Stimulated activated CD8-positive, alpha-beta memory T cell treated with anti-CD3 and anti-CD28 coated beads, Interleukin-15, amount 100 ng/mL, for 4 hours (primary cell): ENCODE measurements at places on chromosomes 5 and 9.

- DNase-seq, result peak; percentile 24
Measured at GRCh38 chr9:114989600-114990410, 59.4 kb upstream of the TNFSF8 start.

GRCh38 chr9:121944711-121945191 lies 148.4 kb downstream of the TTLL11 start:
- no peak for DNase-seq

- no peak for DNase-seq
Measured at GRCh38 chr9:137491735-137492432, 32.8 kb upstream of the NSMF start.

DNA sequence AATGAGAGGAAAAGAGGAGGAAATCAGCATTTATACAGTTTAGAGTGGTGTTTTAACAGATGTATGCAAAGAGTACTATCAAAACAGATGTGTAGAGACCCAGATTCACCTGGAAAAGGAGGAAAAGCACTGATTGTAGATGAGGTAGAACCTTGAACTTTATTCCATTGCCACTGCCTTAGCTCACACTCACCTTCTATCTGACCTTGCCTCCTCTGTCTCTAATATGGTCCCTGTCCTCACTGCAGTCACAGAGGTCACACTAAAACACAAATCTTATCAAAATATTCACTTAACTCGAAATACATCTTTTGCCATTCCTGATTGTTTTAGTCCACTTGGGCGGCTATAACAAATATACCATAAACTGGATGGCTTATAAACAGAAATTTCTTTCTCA lies 7.0 kb downstream of the GIN1 start:
- DNase-seq, result no peak

DNA sequence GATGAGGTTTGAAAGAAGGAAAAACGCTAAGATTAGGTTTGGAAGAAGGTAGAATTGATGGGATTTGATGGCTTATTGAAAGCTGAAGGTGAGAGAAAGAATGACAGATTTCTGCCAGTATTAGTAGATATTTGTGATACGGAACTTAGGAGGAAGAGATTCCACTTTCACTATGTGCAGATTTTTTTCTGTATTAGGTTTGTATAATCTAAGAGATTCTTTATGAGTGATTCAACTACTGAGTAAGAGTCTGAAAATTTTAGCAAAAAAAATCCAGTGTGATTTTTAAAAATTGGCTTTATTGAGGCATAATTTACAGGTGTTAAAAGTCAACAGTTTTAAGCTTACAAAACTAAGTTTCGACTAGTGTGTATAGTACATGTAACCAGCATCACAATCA lies 54.1 kb downstream of the AP3S1 start:
- DNase-seq, result no peak

GRCh38 chr5:3842591-3842990 lies 247.0 kb downstream of the IRX1 start:
- no peak for DNase-seq

DNA sequence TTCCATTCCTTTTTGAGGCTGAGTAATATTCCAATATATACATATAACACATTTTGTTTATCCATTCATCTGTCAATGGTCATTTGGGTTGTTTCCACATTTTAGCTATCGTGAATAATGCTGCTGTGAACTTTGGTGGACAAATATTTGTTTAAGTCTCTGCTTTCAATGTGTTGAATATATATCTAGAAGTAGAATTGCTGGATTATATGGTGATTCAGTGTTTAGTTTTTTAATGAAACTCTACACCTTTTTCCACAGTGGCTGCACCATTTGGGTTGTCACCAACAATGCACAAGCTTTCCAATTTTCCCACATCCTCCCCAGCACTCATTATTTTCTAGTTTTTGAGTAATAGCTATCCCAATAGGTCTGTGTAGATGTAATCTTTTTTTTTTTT lies 69.5 kb downstream of the ACTBL2 start:
- DNase-seq, result no peak

GRCh38 chr5:2698581-2698980 lies 52.9 kb downstream of the IRX2 start:
- no peak for DNase-seq

DNA sequence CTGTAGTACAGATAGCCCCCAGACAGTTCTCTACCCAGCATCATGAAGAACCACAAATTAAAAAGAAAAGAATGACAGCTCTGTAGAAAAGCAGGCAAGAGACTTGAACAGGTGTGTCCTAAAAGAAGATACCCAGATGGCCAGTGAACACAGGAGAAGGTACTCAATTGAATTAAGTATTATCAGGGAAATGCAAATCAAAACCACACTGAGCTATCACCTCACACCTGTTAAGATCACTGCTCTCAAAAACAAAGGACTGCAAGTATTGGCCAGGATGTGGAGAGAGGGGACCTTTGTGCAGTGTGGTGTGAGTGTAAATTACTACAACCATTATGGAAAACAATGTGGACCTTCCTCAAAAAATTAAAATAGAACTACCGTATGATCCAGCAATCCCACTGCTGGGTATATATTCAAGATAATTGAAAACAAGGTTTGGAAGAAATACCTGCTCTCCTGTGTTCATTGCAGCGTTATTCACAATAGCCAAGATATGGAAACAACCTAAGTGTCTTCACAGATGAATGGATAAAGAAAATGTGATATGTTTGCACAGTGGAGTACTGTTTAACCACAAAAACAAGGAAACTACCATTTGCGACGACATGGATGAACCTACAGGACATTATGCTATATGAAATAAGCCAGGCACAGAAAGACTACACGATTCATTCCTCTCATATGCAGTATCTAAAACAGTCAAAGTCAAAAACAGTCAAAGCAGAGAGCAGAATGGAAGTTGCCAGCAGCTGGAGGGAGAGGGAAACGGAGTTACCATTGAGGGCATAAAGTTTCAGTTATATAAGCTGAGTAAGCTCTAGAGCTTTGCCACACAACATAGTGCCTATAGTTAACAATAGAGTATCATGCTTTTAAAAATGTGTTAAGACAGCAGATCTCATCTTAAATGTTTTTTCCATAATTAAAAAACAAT lies 102.6 kb downstream of the WNK2 start:
- no peak for DNase-seq

DNA sequence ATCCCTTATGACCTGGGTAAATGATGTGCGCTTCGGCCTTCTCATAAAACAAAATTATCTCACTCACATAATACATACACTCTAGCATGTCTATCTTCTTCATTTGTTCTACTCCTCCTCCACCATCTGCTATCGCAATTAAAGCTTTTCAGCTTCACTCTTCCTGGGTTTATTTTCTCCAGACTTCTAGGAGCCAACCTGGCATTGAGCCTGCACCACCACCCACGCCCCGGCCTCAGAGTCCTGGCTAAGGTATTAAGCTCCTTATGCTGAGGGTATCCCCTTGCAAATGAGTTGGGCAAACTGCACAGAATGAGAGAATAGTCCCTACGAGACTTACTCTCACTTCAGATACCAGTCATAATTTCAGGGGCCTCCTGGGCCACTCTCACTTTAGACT lies 236.1 kb upstream of the CDH12 start:
- DNase-seq, result no peak

- DNase-seq, result no peak
Measured at GRCh38 chr9:105930011-105930627, 235.8 kb downstream of the TMEM38B start.

GRCh38 chr9:123084256-123084655 lies 50.8 kb downstream of the GPR21 start:
- no peak for DNase-seq
